ENCODE measurements at places on chromosomes 4 and X.

GRCh38 chr4:38523524-38524448, 140.2 kb upstream of the KLF3 start:
- DNase-seq = no peak

- DNase-seq = no peak
These were observed 13.6 kb upstream of the SEPTIN6 start for GRCh38 chrX:119706616-119707015.

DNA sequence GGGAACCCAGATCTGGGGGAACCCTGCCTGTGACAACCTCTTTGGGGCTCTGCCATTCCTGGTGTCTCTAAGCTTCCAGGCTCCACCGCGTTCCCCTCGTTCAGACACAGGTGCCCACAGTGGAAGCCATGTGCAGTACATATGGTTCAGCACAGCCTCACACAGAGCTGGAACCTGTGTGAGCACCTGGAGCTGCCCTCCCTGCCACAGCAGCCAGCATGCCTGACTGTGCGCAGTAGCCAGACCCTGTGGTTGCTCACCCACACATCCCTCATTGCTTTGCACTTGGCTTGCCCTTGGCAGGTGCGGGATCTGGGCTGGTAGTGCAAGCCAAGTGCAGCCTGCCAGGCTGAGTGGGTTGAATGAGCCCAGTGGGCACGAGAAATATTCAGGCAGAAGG, 814.2 kb downstream of the PDHA2 start:
- no peak for DNase-seq

GRCh38 chrX:148572337-148572736, 71.9 kb downstream of the AFF2 start:
- DNase-seq = no peak

DNA sequence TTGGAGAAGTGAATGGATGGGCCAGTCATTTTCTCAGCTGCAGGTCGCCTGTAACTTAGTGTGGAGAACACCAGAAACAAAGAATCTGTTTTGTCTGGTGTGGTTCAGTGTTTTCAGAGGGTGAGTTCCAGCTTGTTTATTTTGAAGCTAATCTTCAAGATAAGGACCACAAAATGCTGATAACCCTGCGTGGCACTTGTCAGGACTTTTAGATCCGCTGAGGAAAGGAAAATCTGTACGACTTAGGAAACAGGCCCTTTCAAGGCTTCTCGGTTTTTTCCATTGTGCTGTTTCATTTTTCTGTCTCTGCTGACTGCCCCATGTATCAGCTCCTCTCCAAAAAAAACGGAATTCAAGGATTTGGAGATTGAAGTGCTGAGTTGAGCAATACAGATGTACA, 8.7 kb upstream of the ANAPC4 start:
- DNase-seq = no peak

DNA sequence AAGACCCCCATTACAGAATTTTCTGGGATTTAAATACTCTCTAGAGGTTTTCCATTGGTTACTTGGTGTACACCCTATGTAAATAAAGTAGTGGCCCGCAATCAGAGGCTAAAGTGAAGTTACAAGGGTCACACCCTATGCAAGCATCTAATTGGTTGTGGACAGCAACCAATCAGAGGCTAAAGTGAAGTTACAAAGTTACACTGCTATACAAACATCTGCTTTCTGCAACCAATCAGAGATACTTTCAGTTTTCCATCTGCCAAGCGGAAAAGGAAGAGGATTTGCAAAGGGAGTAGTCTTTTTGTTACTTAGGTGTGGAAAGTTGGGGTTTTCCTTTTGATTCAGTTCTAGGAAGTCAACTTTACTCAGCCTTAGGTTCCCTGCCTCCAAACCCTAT, 2.0 kb upstream of the ATRX start:
- DNase-seq = no peak
